ENCODE measurements at places on chromosomes 4 and X. TPM values are rescaled to one million over a fixed set of nuclear protein-coding genes. Genes with fewer than 3 reads are reported as not detected.

RNF150 gene
- total RNA-seq = 0.26 TPM

F9 gene
- total RNA-seq = not detected

PNMA6F gene
- total RNA-seq = not detected

STAG2 gene
- total RNA-seq = 106 TPM

OFD1 gene
- total RNA-seq = 8.3 TPM

ITGB1BP2 gene
- 0.43 TPM for total RNA-seq

SSX3 gene
- total RNA-seq = not detected

SLITRK4 gene
- not detected for total RNA-seq

HTRA3 gene
- total RNA-seq = 45.5 TPM

DMD gene
- total RNA-seq = 0.26 TPM

CHST7 gene
- total RNA-seq = 7.2 TPM

SPARCL1 gene
- total RNA-seq = 1.5 TPM

RGS12 gene
- 19.5 TPM for total RNA-seq

FDCSP gene
- total RNA-seq = not detected

KLF8 gene
- total RNA-seq = 2.4 TPM

CSAG2 gene
- not detected for total RNA-seq

ETDB gene
- not detected for total RNA-seq

RBM47 gene
- total RNA-seq = 0.32 TPM

TMEM31 gene
- not detected for total RNA-seq

CAPN6 gene
- total RNA-seq = not detected

FRAS1 gene
- 0.26 TPM for total RNA-seq

SYN1 gene
- 0.09 TPM for total RNA-seq

CLGN gene
- total RNA-seq = 17.3 TPM

IL2 gene
- total RNA-seq = not detected

COX7B2 gene
- not detected for total RNA-seq

MAGEA9B gene
- total RNA-seq = not detected

HPF1 gene
- total RNA-seq = 19.1 TPM

HNRNPD gene
- total RNA-seq = 18.0 TPM

PF4V1 gene
- 1.9 TPM for total RNA-seq

ZNF185 gene
- total RNA-seq = 1.7 TPM

PDLIM3 gene
- total RNA-seq = 9.5 TPM

ADGRG4 gene
- not detected for total RNA-seq

DMRTC1 gene
- total RNA-seq = not detected

MFAP3L gene
- total RNA-seq = 1.0 TPM

TLR8 gene
- not detected for total RNA-seq

P2RY10 gene
- not detected for total RNA-seq

HSFX4 gene
- not detected for total RNA-seq

FGFR3 gene
- total RNA-seq = 3.3 TPM

HMX1 gene
- total RNA-seq = not detected

CXXC4 gene
- not detected for total RNA-seq

OCIAD2 gene
- 83.2 TPM for total RNA-seq

CNGA1 gene
- not detected for total RNA-seq

NR3C2 gene
- total RNA-seq = 2.4 TPM

PPP1R2C gene
- not detected for total RNA-seq

PTPN13 gene
- total RNA-seq = 64.7 TPM

EMCN gene
- total RNA-seq = not detected

All from bronchial smooth muscle cell (primary cell).